Activated CD4-positive, alpha-beta T cell treated with anti-CD3 and anti-CD28 coated beads, Interleukin-2, amount 50 U/mL, for 4 hours (primary cell): ENCODE measurements at places on chromosomes 13 and 19.

DNA sequence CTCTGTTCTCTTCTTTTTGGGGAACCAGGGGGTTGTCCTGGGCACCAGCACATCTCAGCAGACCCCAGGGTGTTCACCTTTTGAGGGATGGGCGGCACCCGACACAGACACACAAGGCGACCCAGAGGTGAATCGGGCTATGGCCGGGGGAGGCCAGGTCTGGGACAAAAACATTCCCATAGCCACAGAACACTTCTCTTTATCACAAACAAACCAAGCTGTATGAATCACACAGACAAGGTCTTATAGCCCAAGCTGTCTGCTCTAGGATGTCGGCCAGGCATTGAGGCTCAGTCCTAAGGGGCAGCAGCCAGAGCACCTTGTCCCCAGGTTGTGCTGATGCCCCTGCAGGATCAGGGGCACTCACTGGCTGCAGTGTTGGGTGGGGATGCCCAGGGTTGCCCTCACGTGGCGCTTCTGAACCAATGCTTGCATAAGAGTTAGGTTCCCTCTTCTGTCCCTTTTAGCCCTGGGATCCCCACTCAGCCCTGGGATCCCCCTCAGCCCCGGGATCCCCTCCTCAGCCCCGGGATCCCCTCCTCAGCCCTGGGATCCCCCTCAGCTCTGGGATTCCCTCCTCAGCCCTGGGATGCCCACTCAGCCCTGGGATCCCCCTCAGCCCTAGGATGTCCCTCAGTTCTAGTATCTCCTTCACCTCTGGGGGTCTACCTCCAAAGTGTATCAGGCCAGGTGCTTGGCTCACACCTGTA is 26.9 kb downstream of the MAU2 start:
- no peak for DNase-seq

- DNase-seq: peak; percentile 24
These were observed 18.7 kb downstream of the CACNG7 start for GRCh38 chr19:53927739-53928138.

- DNase-seq: no peak
These were observed 11.2 kb upstream of the ZNF681 start for GRCh38 chr19:23769691-23770468.

DNA sequence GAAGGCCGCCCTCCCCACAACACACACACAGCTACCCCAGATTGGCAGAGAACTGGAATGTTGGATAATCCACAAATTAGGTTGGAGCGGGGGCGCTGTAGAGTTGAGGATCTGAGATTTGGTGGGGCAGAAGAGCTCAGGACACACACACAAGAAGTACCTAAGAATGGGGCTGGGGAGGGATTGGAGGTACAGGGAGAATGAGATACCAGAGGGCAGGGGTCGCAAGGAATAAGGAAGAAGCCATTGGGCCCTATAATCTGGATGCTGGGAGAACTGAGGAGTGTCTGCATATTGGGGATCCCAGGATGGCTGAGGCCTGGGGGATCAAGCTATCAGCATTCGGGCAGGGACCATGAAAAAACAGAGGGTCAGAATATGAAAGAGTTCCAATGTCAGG is 11.5 kb downstream of the SYT3 start:
- DNase-seq: no peak

DNA sequence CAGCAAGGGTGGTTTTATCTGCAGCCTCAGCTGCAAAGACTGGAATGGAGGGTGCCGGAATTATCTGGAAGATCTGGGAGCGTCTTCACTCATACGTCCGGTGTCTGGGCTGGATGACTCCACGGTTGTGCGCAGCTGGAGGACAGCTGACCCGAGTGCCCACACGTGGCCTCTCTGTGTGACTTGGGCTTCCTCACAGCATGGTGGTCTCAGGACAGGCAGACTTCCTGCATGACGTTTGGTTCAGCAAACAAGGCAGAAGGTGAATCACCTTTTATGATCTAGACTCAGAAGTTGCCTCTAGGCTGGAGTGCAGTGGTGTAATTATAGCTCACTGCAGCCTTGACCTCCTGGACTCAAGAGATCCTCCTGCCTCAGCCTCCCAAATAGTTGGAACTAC is 33.2 kb downstream of the CACNG6 start:
- no peak for DNase-seq

- no peak for DNase-seq
These were observed 6.4 kb upstream of the LILRA1 start for GRCh38 chr19:54587026-54587425.

- DNase-seq: no peak
These were observed 51.8 kb downstream of the F2RL3 start for GRCh38 chr19:16940626-16941025.

DNA sequence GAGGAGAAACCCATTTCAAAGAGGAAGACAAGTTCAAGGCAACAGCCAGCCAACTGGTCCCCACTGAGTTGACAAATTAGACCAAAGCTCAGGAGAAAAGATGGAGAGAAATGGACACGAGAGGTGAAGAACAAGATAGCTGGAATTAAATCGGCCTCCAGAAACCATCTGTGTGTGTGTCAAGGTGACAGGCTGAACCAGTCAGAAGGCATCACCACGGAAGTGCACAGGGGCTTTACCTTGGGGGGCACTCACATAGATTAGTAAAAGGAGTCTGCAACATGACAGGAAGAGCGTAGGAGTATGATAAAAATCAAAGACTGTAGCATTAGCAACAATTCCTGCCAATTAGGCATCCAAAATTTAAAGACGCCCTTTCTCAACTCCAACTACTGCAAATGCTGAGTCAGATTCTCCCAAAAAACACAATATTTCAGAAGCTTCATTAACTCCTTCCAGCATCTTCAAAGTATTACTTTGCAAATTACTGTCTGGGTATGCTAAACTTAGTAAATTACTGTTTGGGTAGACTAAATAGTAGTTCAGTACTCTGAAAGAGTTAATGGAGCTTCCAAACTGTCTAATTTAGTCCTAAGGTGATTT is 66.2 kb downstream of the FOXO1 start:
- no peak for DNase-seq
